Myocyte (in vitro differentiated cells): ENCODE measurements at places on chromosomes 16 and 17. TPM values are rescaled to one million over a fixed set of nuclear protein-coding genes. Genes with fewer than 3 reads are reported as not detected.

GRCh38 chr16:798666-799065, 1.9 kb downstream of the GNG13 start:
- no peak for DNase-seq

Gene TMEM100
- total RNA-seq = 1.5 and 3.0 TPM in 2 replicates

- DNase-seq = peak; percentile 84
These were observed 8.2 kb downstream of the PLCD3 start for GRCh38 chr17:45123930-45124796.

DNA sequence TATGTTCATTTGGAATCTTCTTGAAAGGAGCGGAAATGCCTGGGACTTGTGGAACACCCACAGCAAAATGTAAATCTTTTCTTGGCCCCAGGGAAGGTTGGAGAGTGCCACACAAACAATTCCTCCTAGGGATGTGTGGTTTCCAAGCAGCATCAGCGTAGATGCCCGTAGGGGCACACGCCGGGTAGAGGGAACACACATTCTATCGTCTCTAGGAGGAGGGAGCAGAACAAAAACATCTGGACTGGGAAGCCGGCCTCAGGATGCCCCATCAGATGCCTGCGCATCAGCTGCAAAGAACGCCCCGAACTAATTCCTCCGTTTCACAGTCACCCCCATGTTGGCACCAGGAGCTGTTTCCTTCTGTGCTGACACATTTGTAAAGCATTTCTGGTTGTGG, 357.9 kb upstream of the ZFHX3 start:
- no peak for DNase-seq

DNA sequence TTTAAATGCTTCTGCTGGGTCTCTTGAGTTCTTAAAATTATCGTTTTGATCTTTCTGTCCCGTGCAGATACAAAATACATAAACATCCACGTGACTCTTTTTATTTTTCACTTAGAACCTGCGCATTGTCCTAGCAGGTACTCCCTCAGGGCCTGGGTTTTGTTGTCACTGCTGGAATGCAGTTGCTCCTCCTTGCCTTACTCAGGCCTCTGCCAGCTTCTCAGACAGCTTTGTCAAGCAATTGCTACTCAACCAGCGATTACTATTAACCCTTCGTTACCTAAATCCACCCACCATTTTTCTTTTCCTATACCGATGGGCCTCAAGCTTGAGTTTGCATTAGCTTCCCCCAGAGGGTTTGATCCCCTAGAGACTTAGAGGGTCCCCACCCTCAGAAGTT, 405.9 kb upstream of the RBFOX1 start:
- no peak for DNase-seq
